ENCODE measurements at places on chromosomes 3 and 15.
A peak's percentile ranks its signal among the peaks of the same experiment; 100 is the strongest.

GRCh38 chr3:155093261-155093660 is 13.1 kb downstream of the MME start:
- DNase-seq, result no peak

GRCh38 chr15:66474963-66475362 is 22.6 kb downstream of the SNAPC5 start:
- DNase-seq, result no peak

DNA sequence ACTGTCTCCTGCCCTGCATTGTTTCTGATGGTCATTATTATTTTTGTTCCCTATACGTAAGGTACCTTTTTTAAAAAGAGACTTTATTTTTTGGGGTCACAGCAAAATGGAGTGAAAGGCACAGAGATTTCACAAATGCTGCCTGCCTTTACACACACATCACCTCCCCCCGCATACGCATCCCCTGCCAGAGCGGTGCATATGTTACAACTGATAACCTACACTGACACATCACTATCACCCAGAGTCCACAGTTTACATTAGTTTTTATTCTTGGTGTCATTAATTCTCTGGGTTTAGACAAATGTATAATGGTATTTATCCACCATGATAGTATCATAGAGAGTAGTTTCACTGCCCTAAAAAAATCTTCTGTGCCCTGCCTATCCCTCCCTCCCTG is 43.6 kb upstream of the KLF13 start:
- no peak for DNase-seq

GRCh38 chr3:52834871-52835501 is at the start of gene MUSTN1:
MUSTN1 (minus strand) TSS chr3:52835019; CDS start chr3:52834948, 71 bp downstream.
- no peak for DNase-seq

- DNase-seq, result no peak
These were observed at the start of gene IGDCC3 for GRCh38 chr15:65377976-65378366. IGDCC3 (minus strand) TSS chr15:65378002; CDS start chr15:65377788, 214 bp downstream.

- DNase-seq, result no peak
These were observed 36.2 kb downstream of the HOMER2 start for GRCh38 chr15:82916161-82916952.

GRCh38 chr15:39321977-39322376 is 258.9 kb upstream of the THBS1 start:
- DNase-seq, result no peak

DNA sequence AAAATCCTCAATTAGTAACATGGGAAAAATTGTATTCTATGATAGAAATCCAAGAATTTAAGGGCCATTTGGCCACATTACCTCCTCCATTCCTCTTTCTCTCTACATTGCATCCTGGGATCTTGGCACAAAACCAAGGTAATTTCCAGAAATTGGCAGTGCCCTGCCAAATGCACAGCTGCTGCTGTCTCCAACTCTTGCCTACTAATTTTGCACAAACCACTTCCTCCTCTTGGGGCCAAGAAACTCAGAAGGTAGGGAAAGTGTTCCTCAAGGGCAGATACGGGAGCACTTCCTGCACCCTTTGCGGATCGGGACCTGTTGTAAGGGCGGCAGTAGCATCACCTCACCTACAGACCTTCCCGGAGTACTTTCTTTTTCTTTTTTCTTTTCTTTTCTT is 57.8 kb downstream of the MAP3K13 start:
- no peak for DNase-seq

DNA sequence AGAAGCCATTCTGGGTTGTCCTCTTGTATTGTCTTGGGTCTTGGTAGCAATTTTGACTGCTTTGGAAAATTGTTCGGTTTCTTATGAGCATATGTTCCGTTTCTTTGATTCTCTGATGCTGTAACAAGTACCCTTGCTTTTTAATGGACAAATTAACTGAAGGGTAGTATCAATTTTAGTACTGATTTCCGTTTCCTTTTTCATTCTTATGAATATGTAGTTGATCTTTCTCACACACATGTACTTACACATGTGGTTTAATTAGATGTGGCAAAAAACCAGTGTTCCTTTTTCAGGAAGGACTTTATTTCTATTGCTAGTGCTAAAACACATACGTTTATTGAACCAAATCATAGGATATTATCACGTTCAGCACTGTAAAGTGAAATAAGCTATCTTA is 119.1 kb downstream of the TCF12 start:
- DNase-seq, result no peak

DNA sequence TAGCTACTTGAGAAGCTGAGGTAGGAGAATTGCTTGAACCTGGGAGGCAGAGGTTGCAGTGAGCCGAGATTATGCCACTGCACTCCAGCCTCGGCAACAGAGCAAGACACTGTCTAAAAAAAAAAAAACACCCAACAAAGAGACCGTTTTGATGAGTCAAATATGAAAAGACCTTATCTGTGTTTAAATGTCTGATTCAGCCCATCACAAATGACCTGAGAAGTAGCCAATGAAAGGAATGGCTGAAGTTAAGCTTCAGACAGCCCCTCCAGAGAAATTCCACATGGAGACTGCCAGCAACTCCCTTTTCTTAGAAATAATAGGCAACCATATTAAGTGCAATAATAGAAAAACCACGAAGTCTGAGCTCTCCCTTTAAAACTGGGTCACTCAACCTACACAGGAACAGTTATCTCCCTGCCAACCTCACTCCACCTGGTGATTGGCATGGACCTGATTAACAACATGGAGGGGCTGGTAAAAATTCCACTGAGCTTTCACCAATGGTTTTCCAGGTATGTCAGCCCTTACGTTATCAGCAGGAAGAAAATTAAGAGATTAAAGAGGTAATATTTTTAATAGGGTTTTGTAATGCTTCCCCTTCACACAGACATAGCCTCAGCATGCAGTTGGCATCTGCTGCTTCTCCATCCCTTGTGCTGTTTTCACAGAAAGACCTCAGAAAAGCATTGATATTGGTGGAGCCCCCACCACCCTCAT is 238.1 kb upstream of the STT3B start:
- no peak for DNase-seq

DNA sequence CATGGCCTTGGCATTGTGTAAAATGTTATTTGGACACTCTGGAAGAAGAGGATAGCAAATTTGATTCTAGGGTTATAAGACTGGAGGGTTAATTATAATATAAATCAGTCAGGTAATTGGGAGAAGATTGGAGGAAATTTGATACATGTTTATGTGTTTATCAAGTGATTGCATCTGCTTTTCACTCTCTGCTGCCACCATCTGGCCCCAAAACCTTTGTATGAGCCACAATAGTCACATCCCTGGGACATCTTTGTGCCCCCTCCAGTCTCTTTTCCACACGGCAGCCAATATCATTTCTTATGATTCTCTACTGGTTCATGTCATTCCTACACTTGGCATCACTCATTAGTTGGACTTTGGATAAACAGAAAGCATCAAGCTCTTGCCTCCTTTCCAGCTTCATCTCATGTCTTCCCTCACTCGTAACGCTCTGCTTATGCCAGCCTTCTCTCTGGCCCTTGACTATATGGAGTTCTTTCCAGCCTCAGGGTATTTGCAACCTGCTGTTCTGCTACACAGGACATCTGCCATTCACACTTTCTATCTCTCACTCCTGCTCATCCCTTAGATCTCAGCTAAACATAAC is 602.3 kb upstream of the SUCLG2 start:
- DNase-seq, result no peak

GRCh38 chr15:100781961-100782530 is 97.6 kb upstream of the ALDH1A3 start:
- no peak for DNase-seq

GRCh38 chr15:64982472-64982871 is 7.2 kb downstream of the SPG21 start:
- no peak for DNase-seq

DNA sequence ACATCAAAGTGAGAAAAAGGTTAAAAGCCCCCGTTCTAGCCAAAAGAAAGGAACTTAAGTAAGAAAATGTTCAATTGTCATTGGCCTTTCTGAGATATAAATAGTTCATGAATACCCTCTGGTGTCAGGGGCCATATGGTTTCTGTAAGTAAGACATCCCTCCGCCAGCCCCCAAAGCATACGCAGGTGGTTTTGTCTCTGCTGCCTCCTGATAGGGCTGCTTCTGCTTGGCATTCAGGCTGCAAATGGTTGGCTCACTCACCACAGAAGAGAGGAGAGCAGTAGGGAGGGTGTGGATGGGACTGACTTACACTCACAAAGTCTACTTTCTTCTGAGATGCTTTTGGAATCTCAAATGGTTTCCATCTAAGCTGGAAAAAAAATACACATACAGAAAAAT is 29.8 kb downstream of the HGD start:
- peak; percentile 62 for DNase-seq

- no peak for DNase-seq
These were observed 3.6 kb upstream of the STARD5 start for GRCh38 chr15:81327516-81327915.

DNA sequence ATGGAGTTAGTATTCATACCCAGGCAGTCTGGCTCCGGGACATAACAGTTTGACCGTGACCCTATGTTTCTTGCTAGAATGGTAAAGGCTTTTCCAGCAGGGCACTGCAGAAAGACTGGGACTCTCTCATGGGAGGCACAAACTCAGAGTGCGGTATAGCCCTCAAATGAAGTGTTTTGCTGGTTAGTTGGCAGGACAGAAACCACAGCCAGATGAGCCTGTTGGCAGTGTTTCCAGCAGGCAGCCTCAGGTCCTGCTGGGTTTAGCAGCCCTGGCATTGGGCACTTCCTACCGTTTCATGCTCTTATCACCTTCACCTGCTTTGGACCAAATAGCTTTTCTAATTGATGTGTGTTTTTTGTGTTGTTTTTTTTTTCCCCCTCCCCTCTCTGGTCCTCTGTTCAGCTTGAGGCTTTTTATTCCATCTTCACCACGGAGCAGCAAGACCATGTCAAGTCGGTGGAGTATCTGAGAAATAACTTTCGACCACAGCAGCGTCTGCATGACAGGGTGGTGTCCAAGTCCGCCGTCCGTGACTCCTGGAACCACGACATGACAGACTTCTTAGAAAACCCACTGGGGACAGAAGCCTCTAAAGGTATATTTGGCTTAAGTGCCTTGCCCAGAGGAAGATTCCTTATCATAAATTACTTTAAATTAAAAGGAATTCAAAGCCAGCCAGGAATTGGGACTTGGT is 205.6 kb downstream of the FEZF2 start:
- no peak for DNase-seq

DNA sequence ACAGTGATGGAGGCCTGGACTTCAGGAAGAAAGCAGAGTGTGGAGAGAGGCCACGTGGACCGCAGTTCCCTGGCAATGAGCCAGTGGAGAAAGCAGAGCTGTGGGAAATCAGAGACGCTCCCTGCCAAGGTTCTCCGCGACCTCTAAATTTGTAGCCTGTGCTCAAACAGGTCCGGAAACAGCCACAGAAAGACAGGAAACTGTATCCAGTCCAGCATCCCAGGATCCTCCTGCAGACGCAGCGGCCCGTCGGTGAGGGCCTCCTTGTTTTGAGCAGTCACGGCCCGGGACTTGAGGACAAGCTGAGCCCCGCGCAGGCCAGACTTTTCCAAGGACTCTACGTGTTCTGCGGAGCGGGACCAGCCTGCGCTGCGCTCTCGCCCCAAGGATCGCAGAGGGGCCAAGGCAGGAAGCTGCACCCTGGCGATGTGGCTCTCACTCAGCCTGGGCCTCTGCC is 22.3 kb downstream of the RPSA start:
- no peak for DNase-seq

GRCh38 chr3:15724446-15724845 is 73.3 kb downstream of the ANKRD28 start:
- DNase-seq, result no peak

DNA sequence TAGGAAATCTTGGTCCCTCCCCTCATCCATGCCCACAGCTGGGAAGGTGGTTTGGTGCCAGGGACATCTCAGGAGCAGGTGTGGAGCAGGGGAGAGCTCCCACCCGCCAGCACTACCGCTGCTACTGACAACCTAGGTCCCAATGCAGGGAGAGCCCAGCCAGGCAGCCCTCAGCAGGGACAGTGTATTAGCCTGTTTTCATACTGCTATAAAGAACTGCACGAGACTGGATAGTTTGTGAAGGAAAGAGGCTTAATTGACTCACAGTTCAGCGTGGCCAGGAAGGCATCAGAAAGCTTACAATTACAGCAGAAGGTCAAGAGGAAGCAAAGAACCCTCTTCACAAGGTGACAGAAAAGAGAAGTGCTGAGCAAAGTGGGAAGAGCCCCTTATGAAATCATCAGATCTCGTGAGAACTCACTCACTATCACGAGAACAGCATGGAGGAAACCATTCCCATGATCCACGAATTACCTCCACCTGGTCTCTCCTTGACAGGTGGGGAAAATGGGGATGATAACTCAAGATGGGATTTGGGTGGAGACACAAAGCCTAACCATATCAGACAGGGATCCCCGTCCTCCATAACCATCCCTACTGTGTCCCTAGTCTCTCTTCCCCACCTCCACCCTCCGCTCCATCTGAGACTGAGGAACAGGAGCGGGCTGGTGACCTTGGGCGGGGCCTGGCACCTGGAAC is 218.6 kb downstream of the TBC1D2B start:
- no peak for DNase-seq

GRCh38 chr3:16265455-16265786 is 409 bp downstream of the OXNAD1 start:
- no peak for DNase-seq

- no peak for DNase-seq
These were observed 116.5 kb downstream of the UBE2E2 start for GRCh38 chr3:23319366-23320312.

GRCh38 chr3:29887451-29887850 is 606.6 kb downstream of the RBMS3 start:
- DNase-seq, result no peak

GRCh38 chr3:175149675-175150074 is 290.5 kb downstream of the NAALADL2 start:
- no peak for DNase-seq

DNA sequence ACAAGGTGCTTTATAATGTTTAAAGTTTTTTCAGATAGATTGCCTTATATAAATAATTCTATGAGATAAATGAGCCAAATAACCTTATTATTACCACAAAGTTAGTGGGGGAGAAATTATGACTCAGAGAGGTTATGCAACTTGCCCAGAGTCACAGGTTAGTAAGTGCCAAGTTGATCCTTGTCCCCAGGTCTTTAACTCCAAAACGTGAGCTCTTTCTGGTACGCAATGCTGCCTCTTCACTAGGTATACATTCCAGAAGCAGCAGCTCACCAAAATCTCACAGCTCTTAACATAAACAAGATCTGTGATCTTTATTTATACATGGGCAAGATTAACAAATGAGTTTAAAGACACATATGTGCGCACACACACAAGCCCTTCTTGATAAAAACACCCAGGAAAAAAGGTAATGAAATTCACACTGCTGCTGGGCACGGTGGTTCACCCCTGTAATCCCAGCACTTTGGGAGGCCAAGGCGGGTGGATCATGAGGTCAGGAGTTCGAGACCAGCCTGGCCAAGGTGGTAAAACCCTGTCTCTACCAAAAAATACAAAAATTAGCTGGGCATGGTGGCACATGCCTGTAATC is 59.8 kb upstream of the NR2F2 start:
- no peak for DNase-seq

GRCh38 chr3:185887066-185887465 is 50.7 kb downstream of the TRA2B start:
- no peak for DNase-seq

- no peak for DNase-seq
These were observed 1108.5 kb upstream of the EPHA6 start for GRCh38 chr3:95705786-95706418.

GRCh38 chr3:21508246-21508645 is 242.8 kb downstream of the ZNF385D start:
- no peak for DNase-seq

- no peak for DNase-seq
These were observed 442.0 kb downstream of the LPP start for GRCh38 chr3:188595890-188596376.
